Upper lobe of right lung (tissue), 1 donor: ENCODE measurements at places on chromosomes 2 and 18. TPM values are rescaled to one million over a fixed set of nuclear protein-coding genes. Genes with fewer than 3 reads are reported as not detected.

Gene CD8B2
- not detected for total RNA-seq

DNA sequence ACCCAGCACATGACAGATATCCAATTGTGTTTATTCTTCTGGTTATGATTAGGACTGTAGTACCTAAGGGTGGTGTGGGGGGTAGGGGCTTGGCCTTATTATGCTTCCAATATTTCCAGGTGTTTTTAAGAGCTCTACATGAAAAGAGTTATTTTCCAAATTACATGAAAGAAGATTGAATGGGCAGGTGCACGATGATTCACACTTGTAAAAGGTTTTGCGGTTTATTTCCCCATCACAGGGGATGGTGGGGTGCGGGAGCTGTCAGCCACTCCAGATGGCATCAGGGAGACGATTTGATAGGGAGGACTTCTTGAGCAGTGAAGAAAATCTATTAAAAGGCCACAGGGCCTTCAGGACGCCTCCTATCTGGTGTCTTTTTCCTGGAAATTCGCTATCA is 15.1 kb upstream of the CCBE1 start:
- H3K36me3 ChIP-seq, result no peaks in the 10 kb centered on the region
- no peaks in the 10 kb centered on the region for H3K27me3 ChIP-seq
- DNase-seq, result no peak
- H3K4me3 ChIP-seq, result no peak overlapping the region
- H3K27ac ChIP-seq, result no peak overlapping the region
- H3K4me1 ChIP-seq, result no peaks in the 10 kb centered on the region

DNA sequence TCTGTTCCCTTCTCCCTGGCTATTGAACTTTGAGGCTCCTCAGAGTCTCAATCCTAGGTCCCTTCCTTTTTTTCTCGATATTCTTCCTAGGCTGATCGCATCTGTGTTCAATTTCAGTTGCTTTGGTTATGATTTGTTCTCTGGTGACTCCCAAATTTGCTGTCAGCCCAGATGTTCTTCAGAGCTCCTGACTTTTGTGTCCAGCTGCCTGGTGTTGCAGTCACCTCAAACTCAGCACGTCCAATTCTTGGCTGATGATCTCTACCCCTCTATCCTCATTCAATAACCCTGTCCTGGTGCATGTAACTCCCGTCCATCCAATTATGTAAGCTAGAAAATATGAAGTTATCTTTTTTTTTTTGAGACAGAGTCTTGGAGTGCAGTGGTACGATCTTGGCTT is 31.4 kb downstream of the DIS3L2 start:
- H3K27ac ChIP-seq, result no peak overlapping the region
- H3K4me1 ChIP-seq, result no peaks in the 10 kb centered on the region
- DNase-seq, result no peak
- H3K4me3 ChIP-seq, result no peak overlapping the region
- no peaks in the 10 kb centered on the region for H3K36me3 ChIP-seq

Gene CNDP1
- total RNA-seq, result not detected

Gene GNLY
- 18.5 TPM for total RNA-seq

Gene EPHA4
- 31.9 TPM for total RNA-seq

- H3K27ac ChIP-seq, result no peak overlapping the region
- no peaks in the 10 kb centered on the region for H3K36me3 ChIP-seq
- DNase-seq, result no peak
- no peaks in the 10 kb centered on the region for H3K27me3 ChIP-seq
- no peak overlapping the region for H3K4me3 ChIP-seq
Measured at GRCh38 chr2:221653182-221653581, 81.1 kb upstream of the EPHA4 start.

GRCh38 chr2:27194538-27195354 is 17.1 kb upstream of the ATRAID start:
- H3K4me1 ChIP-seq, result no peaks in the 10 kb centered on the region
- no peak overlapping the region for H3K4me3 ChIP-seq
- H3K27me3 ChIP-seq, result no peaks in the 10 kb centered on the region
- DNase-seq, result no peak

Gene SRD5A2
- not detected for total RNA-seq

Gene PROKR1
- not detected for total RNA-seq
